ENCODE measurements at places on chromosomes 4 and X.

DNA sequence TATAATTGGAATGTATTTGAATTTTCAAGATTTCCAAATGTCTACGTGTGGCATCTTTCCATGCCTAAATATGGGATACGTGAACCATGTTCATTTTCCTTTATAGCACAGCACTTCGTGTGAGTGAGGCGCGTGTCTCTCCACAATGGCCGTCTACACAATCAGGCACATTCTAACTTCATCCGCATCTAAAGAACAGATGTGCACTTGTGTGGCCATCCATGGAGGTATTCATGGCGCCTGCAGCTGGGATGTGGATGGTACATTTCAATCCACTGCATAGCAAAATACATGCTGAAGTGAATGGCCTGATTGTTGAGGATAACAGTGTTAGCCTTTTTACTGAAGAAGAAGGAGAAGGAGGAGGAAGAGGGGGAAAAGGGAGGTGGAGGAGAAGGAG, 34.5 kb upstream of the TRIM2 start:
- DNase-seq: no peak

GRCh38 chr4:17898553-17899055, 87.8 kb downstream of the NCAPG start:
- DNase-seq: no peak

GRCh38 chrX:133402042-133402453, 13.2 kb downstream of the GPC4 start:
- no peak for DNase-seq

DNA sequence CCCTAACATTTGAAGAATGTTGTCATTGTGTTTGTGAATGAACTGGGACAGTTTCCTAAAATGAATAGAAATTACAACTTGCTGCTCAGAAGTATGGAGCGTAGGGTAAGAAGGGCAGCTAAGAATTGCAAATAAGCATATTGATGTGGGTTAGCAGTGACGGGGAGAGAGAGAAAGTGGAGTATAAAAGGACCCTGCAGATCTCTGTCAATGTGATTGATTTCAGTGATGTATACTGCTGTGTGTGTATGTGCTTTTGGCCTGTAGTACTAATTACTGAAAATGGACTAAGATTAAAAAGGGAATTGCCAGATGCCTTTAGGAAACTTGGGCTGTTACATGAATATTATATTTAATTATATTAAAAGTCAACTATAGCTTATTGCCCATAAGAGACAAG, 7.8 kb upstream of the MFAP3L start:
- no peak for DNase-seq

DNA sequence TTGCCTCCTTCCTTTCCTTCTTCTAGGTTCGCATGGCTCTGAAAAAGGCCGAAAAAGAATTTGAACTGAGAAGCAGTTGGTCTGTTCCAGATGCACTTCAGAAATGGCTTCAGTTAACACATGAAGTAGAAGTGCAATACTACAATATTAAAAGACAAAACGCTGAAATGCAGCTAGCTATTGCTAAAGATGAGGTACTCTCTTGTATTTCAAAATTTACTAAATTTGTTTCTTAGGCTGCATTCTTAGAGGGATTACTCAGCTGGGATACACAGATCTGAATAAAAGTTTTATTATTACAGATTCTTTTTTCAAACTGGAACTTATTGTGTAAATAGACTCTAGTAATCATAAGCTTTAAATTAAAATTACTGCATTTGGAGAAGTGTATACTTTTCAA, 146.9 kb downstream of the STIM2 start:
- DNase-seq: no peak

GRCh38 chrX:47629419-47630200, at the start of gene CFP:
Gene CFP (minus strand): TSS chrX:47629930. CDS start chrX:47629844, 86 bp downstream.
- DNase-seq: peak; percentile 89

GRCh38 chr4:76526585-76526990, 91.6 kb downstream of the SHROOM3 start:
- DNase-seq: no peak

GRCh38 chr4:177478496-177478895, 36.3 kb upstream of the AGA start:
- DNase-seq: no peak

DNA sequence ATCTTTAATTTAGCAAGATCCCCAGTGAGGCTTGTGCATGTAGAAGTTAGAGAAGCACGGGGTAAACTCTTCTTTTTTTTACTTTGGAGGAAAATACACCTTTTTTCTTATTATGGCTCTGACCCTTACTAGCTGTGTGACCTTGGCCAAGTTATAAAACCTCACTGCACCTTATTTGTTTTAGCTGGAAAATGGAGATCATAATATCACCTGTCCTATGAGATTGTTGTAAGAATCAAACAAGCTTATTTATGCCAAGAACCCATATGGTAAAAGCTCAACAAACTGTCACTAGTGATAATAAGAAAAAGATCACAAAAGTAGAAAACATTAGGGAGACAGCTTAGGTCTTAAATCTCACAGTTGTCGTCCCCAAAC, 126.6 kb downstream of the PTTG2 start:
- DNase-seq: no peak

GRCh38 chrX:40083120-40083978, 14.4 kb downstream of the BCOR start:
- peak; percentile 82 for DNase-seq

GRCh38 chr4:162838671-162839070, 328.0 kb downstream of the NAF1 start:
- no peak for DNase-seq

DNA sequence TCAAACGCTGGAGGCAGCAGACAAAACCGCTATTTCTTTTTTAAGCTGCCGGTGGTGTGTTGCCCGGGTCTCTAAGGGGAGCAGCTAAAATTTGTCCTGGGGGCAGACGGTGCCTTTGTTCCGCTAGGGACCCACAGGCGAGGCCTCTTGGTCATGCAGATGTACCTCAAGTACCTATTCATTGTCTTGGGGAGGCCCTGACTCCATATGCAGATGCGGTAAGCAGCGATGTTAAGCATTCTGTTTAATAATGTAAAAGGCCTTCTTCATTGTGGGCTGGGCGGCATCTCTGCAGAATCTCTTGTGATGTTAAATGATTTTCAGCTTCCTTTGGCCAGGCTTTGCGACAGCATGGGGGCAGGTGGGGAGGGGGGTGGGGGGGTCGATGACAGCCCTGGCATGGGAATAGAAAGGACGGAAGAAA, 98.9 kb upstream of the PJA1 start:
- no peak for DNase-seq

DNA sequence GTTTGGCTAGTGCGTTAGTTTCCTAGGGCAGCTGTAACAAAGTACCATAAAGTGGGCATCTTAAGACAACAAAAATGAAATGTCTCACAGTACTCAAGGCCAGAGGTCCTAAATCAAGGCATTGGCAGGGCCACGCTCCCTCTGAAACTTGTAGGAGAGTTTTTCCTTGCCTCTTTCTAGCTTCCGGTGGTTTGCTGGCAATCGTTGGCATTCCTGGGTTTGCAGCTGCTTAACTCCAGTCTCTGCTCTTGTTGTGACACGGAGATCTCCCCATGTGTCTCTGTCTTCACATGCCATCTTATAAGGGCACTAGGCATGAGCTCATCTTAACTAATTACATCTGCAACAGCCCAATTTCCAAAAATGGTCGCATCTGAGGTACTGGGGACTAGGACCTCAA, 362.0 kb upstream of the BOD1L1 start:
- DNase-seq: no peak

GRCh38 chr4:115090483-115091075, 22.8 kb downstream of the NDST4 start:
- DNase-seq: peak; percentile 21

GRCh38 chrX:109839694-109840567, 106.9 kb upstream of the ACSL4 start:
- peak; percentile 86 for DNase-seq

- no peak for DNase-seq
Measured at GRCh38 chr4:24252121-24252520, 332.2 kb downstream of the DHX15 start.

DNA sequence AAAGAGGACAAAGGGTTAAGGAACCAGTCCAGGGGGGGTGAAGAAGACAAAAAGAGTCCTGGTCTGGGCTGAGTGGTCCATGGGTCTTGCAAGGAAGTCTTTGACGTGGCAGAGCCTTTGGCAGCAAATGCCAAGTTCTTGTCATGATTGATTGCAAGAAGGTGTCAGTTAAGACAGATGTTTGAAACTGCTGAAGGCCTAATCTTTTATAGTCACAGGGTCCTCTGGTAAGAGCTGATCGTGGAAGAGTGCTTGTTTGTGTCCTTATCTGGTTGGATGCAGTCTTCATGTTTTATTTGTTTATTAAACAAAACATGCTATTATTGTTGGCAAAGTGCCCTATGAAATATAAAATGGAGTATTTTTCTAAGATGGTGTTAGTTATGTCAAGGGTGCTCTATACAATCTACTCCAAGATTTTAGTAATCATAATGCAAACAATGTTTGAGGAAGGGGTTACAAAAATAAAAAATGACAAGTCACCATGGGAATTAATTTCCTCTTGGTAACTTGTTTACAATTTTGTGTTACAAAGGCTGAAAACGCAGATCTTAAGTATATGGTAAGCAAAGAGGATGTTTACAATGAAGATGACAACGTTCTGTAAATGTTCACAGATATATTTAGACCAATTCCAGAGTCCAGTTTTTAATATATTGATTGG, 85.9 kb downstream of the MAGED4 start:
- no peak for DNase-seq

GRCh38 chr4:183205193-183205592, 106.1 kb downstream of the WWC2 start:
- DNase-seq: no peak

- peak; percentile 38 for DNase-seq
Measured at GRCh38 chrX:118727686-118728339, 407 bp downstream of the IL13RA1 start.

DNA sequence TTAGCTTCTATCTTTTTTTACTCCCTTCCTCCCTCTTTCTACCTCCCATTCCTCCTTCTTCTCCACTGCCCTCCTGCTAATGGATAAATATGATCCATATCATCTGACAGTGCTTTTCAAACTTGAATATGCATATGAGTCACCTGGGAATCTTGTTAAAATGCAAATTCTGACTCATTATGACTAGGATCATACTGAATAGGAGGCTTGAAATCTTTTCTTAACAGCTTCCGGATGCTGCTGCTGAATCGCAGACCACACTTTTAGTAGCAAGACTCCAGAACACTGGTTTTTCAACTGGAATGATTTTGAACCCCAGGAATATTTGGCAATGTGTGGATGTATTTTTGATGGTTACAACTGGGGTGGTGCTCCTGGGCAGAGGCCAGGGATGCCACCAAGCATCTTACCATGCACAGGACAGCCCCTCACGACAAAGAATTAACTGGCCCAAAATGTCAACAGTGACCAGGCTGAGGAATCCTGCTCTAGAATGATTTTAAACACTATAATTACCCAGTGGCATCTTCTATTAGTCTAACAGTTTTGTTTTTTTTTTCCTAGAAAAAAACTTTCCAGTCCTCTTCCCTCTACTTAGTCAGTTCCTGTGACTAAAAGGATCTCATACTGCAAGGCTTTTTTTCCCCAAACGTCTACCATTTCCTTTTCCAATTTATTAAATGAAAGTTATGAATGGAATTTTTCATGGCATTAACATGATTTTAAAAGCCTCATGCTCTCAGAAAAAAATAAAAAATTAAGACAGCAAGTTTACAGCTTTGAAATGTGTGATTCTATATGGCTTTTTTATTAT, 10.6 kb upstream of the PYURF start:
- no peak for DNase-seq

DNA sequence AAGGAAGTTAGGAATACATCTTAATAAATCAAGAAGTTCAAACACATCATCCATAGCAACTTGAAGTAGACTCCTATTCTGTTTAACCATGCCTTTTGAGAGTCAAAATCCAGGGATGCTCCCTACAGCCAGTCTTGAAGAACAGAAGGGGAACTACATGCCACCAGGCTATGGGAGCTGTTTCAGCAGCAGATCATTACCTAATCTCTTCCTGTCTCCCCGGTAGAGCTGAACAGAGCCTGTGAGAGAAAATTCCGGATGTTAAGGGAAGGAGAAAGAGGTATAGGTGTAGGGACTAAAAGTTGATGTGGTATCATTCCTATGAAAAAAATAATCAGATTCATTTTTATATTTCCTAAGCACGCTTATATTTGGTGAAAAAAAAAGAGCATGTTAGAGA, 352.2 kb downstream of the SPRY1 start:
- DNase-seq: peak; percentile 14

- DNase-seq: no peak
Measured at GRCh38 chrX:109813236-109813635, 80.2 kb upstream of the ACSL4 start.

DNA sequence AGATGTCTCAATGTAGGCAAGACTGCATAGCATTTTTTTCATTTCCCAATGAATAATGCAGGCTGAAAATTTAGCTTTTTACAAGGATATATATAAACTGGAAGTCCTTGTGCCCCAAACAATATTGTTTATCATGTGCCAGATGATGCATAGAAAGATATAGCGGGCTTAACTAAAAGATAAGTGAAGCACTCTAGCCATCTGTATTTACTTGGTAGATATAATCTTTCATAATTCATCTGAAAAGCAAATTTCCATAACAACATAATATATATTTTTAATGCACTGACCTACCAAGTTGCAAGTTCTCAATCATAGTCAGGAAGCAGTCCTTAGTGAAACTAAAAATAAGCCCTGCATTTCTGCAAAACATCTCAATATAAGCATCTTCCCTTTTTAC, 653.3 kb downstream of the NLGN4X start:
- no peak for DNase-seq

DNA sequence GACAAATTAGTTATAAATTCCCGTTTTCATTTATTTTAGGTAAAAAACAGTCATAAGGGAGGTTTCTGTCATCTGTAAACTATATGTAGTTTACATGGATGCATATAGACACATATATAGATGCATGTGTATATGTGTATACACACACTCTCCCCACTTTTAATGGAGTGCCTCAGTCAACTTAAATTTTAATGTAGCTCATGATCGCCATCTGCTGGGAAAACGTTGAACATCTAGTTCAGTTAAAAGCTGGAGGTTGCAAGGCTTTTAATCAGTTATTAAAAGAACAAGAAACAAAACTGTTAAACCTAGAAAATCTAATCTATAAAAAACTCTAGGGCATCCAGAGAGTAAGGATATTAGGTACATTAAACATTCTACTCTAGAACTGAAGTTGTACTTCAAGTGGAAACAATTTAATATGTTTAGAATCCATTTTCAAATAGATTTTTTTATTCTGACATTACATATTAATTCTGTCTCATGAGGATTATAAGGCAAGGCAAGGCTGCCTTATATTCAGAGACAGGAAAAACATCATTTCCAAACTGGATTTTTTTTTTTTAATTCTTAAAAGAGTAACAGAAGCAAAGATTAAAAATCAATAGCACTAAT, 122.6 kb downstream of the SHISA3 start:
- peak; percentile 65 for DNase-seq

DNA sequence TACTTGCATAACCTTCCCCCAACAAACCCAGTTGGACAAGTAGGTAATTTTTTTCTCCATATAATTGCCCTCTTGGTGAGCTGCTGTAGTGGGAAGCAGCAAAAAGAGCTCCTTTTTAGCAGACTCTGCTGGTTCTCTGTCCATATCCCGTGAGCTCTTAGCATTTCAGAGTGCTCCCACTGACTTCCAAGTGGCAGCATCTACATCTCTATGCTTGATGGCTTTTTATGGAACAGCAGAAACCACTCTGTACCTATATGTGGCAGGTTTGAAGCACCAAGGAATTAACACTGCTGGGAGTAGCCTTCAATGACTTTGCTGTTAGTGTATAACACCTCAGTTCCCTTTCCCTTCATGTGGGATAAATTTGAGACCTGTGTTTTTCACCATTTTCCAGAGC, 168.4 kb upstream of the NHS start:
- no peak for DNase-seq
